Substantia nigra (tissue), 51 donors: ENCODE measurements at places on chromosomes 16 and 17.

DNA sequence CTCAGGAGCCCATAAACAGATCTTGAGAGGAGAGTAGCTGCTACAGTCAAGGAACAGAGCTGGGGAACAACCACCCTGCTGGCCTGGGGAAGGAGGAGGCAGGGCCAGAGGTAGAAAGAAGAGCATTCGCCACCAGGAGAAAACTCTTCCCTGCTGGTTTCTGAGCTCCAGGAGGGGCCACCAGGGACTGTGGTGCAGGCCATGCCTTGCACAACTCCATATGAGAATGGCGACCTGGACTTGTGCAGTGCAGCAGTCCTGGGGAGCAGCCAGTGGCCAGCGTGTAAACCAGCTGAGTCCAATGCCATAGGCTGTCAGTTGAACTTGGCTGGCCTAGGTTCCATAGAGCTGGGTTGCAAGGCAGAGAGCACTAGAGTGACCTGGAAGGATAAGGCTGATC is 11.6 kb downstream of the SLC13A2 start:
- DNase-seq, result no peak

- DNase-seq, result no peak
Observed at GRCh38 chr17:74608511-74608910, 15.0 kb downstream of the CD300E start.

DNA sequence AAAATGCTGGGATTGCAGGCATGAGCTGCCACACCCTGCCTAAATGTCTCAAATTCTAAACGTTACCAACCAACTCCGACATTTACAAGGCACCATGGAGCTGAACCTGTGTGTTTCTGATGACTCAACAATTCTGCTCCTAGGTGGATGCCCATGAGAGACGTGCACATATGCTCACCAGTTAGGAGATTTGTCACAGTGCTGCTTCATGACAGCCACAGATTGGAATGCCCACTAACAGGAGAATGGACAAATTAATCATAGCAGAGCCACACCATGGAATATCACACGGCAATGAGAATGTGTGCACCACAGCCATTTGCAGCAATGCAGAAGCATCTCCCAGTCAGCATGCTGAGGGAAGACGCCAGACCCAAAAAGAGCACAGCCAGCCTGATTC is 8.0 kb upstream of the KCNG4 start:
- no peak for DNase-seq

DNA sequence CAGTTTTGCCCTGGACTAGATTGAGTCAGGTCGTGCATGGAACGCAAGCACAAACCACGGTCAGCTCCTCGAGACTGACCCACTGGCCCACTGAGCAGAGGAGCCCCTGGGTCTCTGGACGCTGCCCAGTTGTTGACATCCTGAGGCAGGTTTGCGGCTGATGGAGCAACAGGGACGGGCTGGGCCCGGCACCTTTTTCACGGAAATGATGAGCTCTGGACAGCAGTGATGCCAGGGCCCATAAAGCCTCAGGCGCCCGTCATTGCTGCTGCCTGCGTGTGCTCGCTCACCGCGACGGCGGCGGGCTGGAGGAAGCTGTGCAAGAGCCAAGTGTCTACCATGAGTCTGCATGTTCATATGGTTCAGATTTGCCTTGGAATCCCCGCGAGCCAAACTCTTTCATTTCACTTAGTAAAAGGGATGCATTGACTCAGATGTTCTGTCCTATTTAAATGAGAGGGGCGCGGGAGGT is 30.8 kb upstream of the CRISPLD2 start:
- DNase-seq, result no peak

DNA sequence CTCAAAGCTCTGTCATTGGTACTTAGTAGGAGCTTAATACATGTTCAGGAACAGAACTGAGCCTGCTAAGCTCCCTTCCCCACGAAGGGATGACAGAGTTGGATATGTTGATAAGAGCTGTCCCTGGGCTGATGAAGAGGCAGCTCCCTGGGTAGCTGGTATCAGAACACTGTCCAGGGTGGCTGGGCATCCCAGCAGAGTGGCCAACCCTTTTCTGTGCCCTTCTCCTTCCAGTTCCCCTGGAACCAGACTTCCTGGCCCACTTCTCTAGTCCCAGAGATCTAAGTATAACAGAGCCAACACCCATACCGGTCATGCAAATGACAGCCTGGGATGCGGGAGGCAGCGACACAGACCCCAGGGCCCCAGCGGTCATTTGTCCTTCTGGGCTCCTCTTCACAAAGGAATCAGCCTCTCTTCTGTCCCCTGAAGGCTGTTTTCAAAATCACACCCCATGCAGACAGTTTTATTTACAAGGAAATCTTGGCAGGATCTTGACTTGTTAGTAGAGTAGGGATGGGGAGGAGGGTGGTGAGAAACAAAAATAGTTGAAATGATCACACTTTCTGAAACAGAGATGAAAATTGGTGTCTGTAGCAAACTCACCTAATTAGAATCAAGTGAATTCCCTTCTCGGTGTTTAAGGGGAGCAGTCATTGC is 1.4 kb upstream of the RHBDL3 start:
- no peak for DNase-seq

DNA sequence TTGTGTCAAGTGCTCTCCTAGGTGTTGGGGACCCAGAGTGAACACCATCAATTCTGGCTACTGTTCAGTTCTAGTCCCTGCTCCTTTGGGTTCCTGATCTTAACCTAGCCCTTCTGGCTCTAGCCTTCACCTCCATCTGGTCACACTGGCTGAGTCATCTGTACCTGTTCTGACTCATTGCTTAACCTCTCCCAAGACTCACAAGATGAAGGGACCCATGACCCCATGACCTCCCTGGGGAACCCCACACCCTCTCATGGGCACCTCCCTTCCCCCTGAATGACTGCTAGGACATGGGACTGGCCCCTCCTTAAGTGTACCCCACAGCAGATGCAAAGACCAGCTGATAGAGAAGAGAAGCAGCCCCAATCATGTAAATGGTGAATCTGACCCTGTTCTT is 345.8 kb upstream of the CDH5 start:
- DNase-seq, result no peak

DNA sequence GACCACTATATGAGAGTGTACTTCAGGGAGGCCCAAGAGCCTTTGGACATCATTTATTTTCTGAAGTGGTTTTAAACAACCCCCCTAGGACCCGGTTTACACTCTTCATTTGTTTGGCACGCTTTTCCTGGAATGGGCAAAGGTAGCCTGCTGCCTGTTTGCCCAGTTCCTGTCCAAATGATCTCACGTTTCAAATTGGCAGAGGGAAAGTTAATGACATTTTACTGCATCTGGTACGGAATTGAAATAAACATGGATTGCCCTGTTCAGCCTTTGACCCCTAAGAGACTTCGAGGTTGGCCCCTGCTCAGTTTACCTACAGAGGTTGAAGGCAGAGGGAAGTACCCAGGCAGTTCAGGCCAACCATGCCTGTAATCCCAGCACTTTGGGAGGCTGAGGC is 5.8 kb upstream of the RPRML start:
- DNase-seq, result no peak

DNA sequence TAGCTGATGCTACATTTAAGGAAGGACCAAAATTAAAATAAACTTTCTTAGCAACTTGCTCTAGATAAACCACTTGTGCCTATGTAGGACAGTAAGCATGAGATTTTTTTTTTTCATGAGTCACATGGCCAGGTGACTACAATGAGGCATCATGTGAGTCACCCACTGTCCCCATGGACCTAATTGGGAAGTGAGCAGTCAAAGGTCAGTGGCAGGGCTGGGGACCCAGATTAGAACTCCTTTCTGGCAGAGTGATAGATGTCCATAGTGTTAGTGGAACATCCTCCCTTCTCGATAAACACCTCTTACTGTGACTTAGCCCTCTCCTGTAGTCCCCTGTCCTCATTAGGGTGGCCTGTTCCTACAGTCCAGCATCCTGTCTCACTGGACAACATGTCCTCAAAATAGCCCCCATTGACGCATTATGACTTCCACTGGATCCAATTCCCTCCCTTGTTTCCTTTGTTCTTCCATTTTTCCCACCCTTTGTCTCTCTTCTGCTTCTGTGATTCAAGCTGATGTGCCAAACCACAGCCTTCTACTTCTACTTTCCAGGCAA is 12.4 kb downstream of the ITGB3 start:
- no peak for DNase-seq

- DNase-seq, result no peak
Observed at GRCh38 chr16:81651758-81652718, 127.1 kb upstream of the PLCG2 start.

- no peak for DNase-seq
Observed at GRCh38 chr17:67020293-67020766, 24.0 kb upstream of the CACNG1 start.

- DNase-seq, result no peak
Observed at GRCh38 chr17:30921544-30922196, at the start of gene ADAP2. TSS of gene ADAP2 (plus strand) at chr17:30921945. CDS start at chr17:30922015, 70 bp downstream.

DNA sequence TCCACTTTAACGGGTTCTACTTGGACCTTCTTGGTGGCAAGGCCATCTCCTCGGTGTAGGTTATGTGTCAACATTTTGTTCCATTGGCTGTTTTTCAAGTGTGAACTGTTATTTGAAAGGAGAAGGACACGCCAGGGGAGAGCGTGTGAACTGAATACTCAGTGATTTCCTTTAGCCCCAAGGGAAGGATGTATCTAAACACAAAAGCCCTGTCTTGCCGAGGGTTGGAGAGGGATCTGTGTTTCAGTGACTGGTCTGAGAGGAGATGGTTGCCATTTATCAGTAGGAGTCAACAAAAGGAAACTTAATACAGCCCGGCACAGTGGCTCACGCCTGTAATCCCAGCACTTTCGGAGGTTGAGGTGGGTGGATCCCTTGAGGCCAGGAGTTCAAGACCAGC is 50.0 kb downstream of the USP10 start:
- no peak for DNase-seq

- DNase-seq, result no peak
Observed at GRCh38 chr17:45060382-45060796, 728 bp upstream of the NMT1 start.

GRCh38 chr16:2824626-2825025 is 5.5 kb upstream of the ZG16B start:
- no peak for DNase-seq

- DNase-seq, result no peak
Observed at GRCh38 chr16:50195276-50195675, 42.2 kb downstream of the TENT4B start.

DNA sequence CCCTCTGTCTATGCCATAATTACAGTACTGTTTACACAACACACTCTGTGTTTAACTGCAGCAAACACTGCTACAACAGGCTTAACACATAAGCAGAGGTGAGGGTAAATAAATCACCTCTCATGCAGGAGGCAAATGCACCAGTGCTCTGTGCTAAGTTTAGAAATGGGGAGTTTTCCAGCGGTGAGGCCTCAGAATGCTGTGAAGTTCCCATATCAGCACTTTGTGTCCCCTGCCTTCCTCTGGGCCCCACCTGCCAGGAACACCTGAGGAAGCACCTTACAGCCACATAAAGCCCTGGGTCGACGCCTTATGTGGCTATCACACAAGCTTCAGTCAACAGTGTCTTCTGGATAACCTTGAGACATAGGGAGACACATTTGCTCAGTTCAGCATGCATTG is 304.5 kb downstream of the HAPSTR1 start:
- no peak for DNase-seq

GRCh38 chr16:4890026-4890425 is 42.7 kb downstream of the UBN1 start:
- DNase-seq, result no peak

GRCh38 chr16:88368994-88369393 is 13.8 kb upstream of the ZNF469 start:
- DNase-seq, result no peak

- no peak for DNase-seq
Observed at GRCh38 chr16:1317479-1318267, 8.2 kb downstream of the UBE2I start.

GRCh38 chr16:65500919-65501318 is 379.1 kb upstream of the CDH11 start:
- no peak for DNase-seq

GRCh38 chr16:9622268-9622667 is 530.8 kb downstream of the HAPSTR1 start:
- no peak for DNase-seq

DNA sequence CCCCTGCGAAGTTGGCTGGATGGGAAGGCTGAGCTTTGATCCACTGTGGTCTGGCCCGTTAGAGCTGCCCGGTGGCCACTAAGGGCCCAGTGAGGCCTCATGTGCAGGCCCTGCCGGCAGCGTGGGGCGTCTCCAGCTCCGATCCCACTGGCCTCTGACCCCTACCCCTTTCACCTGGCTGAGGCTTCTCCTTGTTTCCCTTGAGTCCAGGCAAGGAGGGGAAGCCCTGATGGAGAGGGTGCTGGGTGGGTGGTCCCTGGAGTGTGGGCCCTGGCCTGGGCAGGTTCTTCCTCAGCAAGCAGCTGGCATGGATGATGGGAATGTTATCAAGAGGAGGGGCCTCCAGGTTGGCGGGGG is 356.8 kb downstream of the SEC14L1 start:
- no peak for DNase-seq

DNA sequence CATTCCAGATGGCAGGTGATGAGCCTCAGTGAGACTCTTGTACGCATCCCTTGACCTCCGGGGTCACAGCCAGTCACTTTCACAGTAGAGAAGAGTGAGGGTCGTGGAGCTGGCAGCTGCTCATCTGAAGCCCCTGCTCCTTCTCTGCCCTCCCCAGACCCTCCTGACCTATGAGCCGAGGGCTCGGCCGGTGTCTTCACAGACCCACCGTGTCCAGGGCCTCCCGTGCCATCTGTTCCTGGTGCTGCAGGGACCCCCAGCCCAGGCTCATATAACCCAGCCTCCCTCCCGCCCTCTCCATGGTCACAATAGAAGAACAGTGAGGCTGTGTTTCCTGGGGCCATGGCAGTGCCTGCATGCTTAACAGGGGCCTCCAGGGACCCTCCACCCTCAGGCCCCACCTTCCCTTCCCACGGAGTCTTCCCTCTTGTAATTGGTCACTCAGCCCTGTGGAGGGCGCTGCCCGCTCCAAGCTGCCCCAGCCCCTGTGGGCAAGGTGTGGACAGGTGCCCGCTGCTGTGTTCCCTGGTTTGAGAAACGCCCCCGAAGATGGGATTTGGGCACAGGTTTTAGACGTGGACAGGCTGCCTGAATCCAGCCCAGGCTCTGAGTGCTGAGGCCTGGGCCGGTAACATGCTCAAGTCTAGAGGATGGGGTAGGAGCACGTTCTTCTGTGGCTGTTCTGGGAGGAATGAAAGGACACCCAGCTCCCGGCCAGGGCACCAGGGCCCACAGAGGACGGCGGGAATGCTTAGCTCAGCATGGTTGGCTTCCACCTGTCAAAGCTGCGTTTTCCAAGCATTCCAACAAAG is 38.7 kb downstream of the ACSF3 start:
- no peak for DNase-seq

- no peak for DNase-seq
Observed at GRCh38 chr17:35934760-35935159, 4.2 kb upstream of the RDM1 start.
